Tibial artery (tissue), 4 donors: ENCODE measurements at places on chromosomes 16 and 17.

GRCh38 chr16:84048270-84048669 lies 5.7 kb upstream of the SLC38A8 start:
- peaks cover 16% of the 10 kb centered on the region for H3K36me3 ChIP-seq
- H3K4me3 ChIP-seq, result no peak overlapping the region
- H3K27ac ChIP-seq, result no peak overlapping the region
- H3K4me1 ChIP-seq, result no peaks in the 10 kb centered on the region

- H3K4me1 ChIP-seq, result peaks cover 11% of the 10 kb centered on the region
- no peaks in the 10 kb centered on the region for H3K36me3 ChIP-seq
Observed at GRCh38 chr17:69410671-69411070, 3.8 kb upstream of the MAP2K6 start.

GRCh38 chr17:27878776-27879562 lies 14.2 kb downstream of the LYRM9 start:
- peaks cover 67% of the 10 kb centered on the region for H3K36me3 ChIP-seq
- no peaks in the 10 kb centered on the region for H3K4me1 ChIP-seq
- no peaks in the 10 kb centered on the region for H3K27me3 ChIP-seq
- no peak overlapping the region for H3K4me3 ChIP-seq

DNA sequence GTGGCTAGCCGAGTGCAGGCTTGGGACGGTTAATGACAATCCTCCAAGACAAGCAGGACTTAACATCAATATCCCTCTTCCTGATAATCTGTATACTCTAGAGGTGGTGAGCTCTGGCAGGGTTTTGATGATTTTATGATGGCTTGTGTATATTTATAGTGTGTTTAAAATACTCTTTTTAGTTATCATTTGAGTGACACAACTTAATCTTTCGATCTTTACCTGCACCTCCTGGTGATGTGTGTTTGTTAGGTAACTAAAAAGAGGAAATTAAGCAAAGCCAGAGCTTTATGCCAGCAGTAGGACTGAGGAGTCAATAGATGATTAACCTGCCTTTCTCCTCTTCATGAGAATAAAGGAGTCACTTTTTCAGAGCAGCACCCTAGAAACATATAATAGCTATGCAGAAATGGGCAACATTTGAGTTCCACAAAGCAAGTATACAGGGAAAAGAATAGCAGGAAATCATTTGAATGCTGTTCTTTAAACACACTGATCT lies 210.5 kb downstream of the IRX3 start:
- no peak for DNase-seq
- H3K4me3 ChIP-seq, result no peak overlapping the region
- H3K4me1 ChIP-seq, result no peaks in the 10 kb centered on the region
- no peaks in the 10 kb centered on the region for H3K27me3 ChIP-seq

- no peak overlapping the region for H3K27ac ChIP-seq
- no peaks in the 10 kb centered on the region for H3K36me3 ChIP-seq
- no peaks in the 10 kb centered on the region for H3K4me1 ChIP-seq
- no peak for DNase-seq
- H3K4me3 ChIP-seq, result no peak overlapping the region
- peaks cover 8% of the 10 kb centered on the region for H3K27me3 ChIP-seq
Observed at GRCh38 chr17:40722241-40722640, 18.7 kb upstream of the KRT24 start.

GRCh38 chr16:4411684-4412083 lies 4.7 kb downstream of the CORO7 start:
- H3K4me3 ChIP-seq, result no peak overlapping the region
- H3K27me3 ChIP-seq, result no peaks in the 10 kb centered on the region
- no peak overlapping the region for H3K27ac ChIP-seq
- peaks cover 36% of the 10 kb centered on the region for H3K36me3 ChIP-seq
- peaks cover 20% of the 10 kb centered on the region for H3K4me1 ChIP-seq

DNA sequence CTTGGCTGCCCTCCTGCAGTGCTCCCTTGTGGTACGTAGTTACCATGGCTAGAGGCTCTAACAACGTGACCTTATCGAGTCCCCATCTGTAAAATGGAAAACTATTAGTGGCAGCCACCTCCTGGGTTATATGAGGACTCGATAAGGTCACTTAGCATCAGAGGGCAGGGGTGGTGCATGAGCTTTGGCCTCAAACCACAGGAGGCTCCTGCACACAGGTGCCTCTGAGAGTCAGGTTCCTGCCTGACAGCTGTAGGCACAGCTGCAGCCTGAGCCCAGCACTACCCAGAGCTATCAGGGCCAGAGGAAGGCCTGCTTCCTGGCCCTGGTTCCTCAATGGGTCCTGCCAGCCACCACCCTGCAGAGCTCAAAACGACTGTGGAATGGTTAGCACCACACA lies 57.2 kb upstream of the SEC14L1 start:
- DNase-seq, result no peak
- H3K27ac ChIP-seq, result no peak overlapping the region
- H3K4me1 ChIP-seq, result peaks cover 14% of the 10 kb centered on the region
- H3K36me3 ChIP-seq, result no peaks in the 10 kb centered on the region

GRCh38 chr17:22203208-22203715 lies 510.9 kb downstream of the KCNJ18 start:
- no peaks in the 10 kb centered on the region for H3K27me3 ChIP-seq
- no peaks in the 10 kb centered on the region for H3K36me3 ChIP-seq
- no peaks in the 10 kb centered on the region for H3K4me1 ChIP-seq
- H3K4me3 ChIP-seq, result no peak overlapping the region

DNA sequence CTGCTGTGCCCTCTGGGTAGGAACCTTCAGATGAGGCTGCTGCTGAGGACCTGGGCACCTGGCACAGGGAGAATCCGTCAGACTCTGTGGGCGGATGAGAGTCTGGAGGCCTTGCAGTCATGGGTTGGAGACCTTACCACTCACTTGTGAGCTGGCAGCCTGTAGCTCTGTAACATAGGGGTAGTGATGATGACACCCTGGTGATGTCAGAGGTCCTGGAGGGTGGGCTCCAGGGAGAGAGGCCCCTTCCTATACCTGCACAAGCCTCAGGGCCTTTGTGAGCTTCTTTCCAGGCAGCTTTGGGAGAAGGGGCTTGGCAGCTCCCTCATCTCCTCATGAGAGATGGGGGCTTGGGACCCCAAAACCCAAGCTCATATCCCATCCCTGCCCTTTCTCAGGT lies 1.6 kb downstream of the MIEF2 start:
- no peak for DNase-seq
- peak overlapping the region; percentile 92 for H3K27ac ChIP-seq
- no peak overlapping the region for H3K4me3 ChIP-seq
- H3K27me3 ChIP-seq, result no peaks in the 10 kb centered on the region
- peaks cover 41% of the 10 kb centered on the region for H3K4me1 ChIP-seq
